NAMALWA (cell line): ENCODE measurements at places on chromosomes 4 and X.

- DNase-seq, result peak; percentile 41
Measured at GRCh38 chrX:12567857-12568256, 223.4 kb upstream of the PRPS2 start.

DNA sequence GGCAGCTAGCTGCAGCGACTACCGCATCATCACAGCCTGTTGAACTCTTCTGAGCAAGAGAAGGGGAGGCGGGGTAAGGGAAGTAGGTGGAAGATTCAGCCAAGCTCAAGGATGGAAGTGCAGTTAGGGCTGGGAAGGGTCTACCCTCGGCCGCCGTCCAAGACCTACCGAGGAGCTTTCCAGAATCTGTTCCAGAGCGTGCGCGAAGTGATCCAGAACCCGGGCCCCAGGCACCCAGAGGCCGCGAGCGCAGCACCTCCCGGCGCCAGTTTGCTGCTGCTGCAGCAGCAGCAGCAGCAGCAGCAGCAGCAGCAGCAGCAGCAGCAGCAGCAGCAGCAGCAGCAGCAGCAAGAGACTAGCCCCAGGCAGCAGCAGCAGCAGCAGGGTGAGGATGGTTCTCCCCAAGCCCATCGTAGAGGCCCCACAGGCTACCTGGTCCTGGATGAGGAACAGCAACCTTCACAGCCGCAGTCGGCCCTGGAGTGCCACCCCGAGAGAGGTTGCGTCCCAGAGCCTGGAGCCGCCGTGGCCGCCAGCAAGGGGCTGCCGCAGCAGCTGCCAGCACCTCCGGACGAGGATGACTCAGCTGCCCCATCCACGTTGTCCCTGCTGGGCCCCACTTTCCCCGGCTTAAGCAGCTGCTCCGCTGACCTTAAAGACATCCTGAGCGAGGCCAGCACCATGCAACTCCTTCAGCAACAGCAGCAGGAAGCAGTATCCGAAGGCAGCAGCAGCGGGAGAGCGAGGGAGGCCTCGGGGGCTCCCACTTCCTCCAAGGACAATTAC is 1.4 kb downstream of the AR start:
- no peak for DNase-seq

- no peak for DNase-seq
Measured at GRCh38 chr4:7241597-7242125, 49.3 kb downstream of the SORCS2 start.

- no peak for DNase-seq
Measured at GRCh38 chr4:66017671-66018070, 347.4 kb upstream of the EPHA5 start.

DNA sequence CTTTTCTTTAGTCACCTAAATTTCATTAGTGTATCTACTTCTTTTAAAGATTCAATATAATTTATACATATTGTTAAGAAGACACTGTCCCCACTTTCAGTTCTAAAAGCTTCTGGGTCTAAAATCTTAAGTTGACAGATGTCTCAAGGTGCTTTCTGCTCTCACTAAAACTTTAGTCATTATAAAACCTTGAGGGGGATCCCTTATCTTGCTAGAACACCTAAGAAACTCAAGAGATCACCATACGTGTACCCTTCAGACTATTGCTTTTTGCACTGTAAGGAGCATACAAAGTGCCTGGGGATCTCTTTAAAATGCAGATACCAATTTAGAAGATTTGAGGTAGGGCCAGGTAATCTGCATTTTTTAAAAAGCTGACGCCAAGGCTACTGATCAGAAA is 30.1 kb downstream of the CYBB start:
- no peak for DNase-seq

- DNase-seq, result no peak
Measured at GRCh38 chrX:43868791-43869190, 13.5 kb downstream of the MAOB start.

- DNase-seq, result no peak
Measured at GRCh38 chr4:104881136-104881886, 265.4 kb upstream of the TET2 start.

GRCh38 chr4:35649011-35649410 is 595.3 kb downstream of the ARAP2 start:
- no peak for DNase-seq

DNA sequence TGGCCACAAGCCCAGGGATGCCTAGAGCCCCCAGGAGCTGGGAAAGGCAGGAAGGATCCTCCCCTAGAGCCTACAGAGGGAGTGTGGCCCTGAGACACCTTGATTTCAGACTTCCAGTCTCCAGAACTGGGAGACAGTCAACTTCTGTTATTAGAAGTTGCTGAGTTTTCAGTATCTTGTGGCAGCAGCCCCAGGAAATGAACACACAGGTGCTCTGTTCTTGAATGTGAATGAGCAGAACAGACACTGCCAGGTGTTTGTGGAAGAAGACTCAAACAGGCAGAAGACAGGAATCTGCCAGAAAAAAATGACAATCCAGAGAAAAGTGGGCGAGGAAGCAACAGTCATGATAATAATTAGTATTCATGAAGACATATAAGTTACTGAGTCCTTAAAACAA is 64.5 kb upstream of the STS start:
- peak; percentile 34 for DNase-seq

DNA sequence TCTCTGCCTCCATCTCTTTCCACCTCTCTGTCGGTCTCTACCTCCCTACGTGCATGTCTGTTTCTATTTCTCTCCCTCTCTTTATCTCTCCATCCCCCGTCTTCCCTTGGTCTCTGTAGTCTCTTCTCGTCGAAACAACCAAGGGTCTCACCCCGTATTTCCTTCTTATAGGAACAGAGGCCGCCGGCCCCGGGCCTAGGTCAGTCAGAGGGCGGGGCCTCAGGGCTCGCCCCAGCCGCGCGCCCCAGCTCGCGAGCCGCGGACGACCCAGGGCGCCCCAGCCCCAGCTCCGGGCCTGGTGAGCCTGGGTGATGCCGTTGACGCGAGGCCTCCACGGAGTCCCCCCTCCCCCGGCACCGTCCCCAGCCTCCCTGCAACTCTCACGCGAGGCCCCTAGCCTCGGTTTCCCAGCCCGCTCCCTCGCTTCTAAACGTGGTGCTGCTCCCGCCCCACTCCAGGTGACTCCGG is 6.6 kb downstream of the TIMM17B start:
- no peak for DNase-seq

DNA sequence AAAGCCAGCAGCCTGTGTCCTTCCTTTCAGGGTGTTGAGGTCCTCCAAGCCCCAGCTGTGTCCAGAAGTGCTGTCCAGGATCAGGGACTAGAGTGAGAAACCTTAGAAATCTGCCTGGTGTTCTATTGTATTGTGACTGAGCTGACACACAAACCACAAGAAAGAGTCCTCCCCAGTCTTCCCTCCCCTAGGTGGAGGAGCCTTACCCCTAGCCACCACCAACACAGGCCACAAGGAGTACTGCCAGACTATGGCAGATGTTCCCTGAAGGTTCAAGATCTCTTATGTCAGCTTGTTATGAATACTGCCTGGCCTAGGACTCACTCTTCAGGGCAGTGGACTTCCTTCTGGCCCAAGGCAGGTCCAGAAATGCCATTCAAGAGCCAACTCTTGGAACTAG is 514.1 kb upstream of the PITX2 start:
- DNase-seq, result no peak

DNA sequence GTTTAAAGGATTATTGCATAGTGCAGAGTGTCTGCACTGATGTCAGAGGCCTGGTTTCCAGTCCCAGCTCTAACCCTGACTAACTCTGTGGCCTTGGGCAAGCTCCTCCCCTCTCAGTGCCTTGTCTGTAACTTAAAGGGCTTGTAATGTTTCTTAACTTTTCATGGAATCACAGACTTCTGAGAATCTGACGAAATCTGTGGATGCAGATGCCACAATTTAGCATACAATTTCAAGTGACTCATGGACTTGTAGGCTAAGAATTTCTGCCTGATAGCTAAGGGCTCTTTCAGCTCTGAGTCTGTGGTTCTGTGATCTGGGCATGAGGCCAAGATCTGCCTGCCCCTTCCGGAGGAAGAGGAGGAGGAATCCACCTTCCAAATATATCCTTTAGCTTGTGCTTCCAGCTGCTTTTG is 236.9 kb downstream of the AR start:
- no peak for DNase-seq

- DNase-seq, result no peak
Measured at GRCh38 chr4:179624768-179625181, 2182.5 kb upstream of the AGA start.

GRCh38 chr4:24980740-24981139 is 50.0 kb downstream of the LGI2 start:
- DNase-seq, result no peak

DNA sequence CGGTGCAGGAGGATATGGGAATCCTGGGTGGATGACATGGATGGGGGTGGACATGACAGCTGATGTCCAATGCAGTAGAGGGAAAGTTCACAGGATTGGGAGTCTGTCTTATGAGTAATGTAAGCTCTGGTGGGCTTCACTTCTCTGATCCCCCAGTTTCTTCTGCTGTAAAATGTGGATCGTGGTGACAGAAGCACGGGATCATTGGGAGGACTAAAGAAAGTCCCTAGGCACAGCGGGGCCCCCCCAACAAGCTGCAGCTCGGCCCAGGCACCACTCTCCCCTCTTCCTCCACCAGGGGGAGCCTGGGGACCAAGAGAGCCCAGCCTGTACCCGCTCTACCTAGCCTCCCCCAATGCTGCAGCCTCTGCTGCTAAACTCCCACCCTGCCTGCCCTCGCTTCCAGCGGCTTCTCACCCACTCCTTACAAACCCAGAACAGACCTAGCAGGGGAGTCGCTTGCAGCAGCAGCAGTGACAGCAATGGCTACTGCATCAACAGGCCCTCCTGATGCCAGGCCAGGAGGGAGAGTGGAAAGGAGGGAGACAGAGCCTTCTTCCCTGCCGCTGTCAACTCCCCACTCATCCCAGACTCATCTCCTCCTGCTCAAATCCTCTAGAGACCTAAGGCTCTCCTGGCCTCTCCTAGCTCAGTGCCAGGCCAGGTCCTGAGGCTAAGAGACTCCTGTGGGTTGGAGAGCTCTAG is 36.1 kb upstream of the IQSEC2 start:
- DNase-seq, result peak; percentile 64

DNA sequence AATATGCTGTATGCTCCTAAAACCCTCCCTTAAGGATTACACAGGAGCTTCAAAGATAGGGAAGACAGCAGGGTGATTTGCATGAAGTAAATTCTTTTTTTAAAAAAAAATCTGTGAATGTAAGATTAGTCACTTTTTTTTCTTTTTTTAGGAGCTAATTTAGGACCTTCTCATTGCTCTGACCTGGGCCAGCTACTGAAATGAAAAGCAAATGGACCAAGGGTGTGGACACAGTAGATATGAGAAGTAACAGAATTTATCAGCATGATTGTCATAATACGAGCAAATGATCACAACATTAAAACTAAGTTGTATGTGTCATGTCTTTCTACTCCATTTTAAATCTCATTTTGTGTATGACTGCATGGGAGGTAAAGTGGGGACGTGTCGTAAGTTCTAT is 6.6 kb upstream of the FGF5 start:
- no peak for DNase-seq

DNA sequence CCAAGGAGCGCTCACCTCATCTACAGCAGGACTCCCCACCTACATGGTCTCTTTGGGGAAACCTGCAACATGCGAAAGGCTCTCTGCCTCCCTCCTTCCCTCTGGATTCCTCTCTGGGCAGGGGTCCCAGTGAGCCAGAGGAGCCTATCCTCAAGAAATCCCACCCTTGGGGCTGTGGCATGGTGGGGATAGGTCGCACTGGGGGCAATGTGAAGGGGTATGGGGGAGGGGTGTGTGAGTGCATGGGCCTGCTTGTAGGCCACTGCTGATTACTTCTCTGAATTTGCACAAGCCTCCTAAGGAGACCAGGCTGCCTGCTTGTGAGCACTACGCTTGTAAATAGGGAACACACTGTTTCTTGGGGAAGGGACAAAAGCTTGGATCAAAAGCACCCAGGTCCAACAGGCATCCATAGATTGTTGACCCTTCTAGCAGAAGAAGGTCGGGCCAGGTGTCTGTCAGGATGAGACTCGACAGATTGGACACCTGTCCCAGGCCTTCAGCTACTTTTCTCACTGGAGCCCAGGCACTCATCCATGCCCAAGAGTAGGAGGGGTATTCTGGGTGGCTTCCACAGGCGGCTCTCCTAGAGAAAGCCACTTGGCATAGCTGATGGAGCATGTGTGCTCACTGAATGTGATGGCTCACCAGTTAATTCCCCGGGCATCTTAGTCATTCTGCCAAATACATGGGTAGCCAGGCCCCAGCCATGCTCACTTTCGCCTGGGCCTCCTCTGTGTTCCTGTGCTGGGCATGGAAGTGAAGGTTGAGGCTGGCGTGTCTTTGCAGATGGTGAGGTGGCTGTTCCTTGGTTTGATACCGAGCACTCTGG is 75.0 kb downstream of the NBDY start:
- DNase-seq, result no peak

- DNase-seq, result peak; percentile 59
Measured at GRCh38 chrX:109732017-109732801, 848 bp downstream of the ACSL4 start.

GRCh38 chr4:1187182-1187581 is 14.8 kb upstream of the SPON2 start:
- DNase-seq, result peak; percentile 30

GRCh38 chr4:153937289-153937688 is 148.4 kb upstream of the SFRP2 start:
- no peak for DNase-seq

- DNase-seq, result no peak
Measured at GRCh38 chrX:150456466-150456865, 93.3 kb downstream of the MAMLD1 start.

GRCh38 chrX:16743604-16744325 is 24.4 kb downstream of the SYAP1 start:
- no peak for DNase-seq

DNA sequence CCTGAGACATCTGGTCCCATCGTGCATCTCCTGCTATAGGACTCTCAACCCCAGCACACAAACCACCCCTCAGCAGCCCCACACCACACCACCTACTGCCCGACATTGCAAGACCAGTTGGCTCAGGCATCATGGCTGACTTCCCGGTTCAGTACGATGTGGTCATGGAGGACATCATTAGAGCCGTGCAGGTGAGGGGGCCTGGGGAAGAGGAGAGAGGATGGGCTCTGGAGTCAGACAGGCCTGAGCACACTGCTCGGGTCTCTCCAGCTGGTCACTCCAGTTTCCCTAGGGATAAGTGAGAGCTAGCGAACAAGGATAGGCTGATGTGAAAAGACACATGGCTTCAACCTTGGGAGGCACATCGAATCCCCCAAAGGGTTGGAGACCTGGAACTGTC is 17.2 kb downstream of the MAGED2 start:
- no peak for DNase-seq

DNA sequence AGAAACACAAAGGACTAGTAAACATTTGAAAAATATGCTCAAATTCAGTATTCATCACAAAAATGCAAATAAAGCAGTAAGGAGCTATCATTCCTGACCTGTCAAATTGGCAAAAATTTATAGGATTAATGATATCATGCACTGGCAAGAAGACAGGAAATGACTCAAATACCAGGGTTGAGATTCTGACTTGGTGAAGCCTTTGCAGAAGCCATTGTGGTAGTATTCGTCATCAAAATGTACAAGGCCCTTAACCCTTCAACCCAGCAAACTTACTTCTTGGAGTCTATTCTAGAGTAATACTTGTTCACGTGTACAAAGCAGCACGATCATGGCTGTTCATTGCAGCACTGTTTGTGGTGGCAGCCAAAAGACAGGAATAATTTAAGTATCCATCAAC is 132.4 kb downstream of the ENOX2 start:
- DNase-seq, result no peak

- DNase-seq, result no peak
Measured at GRCh38 chr4:1683261-1683735, 815 bp downstream of the FAM53A start.

- DNase-seq, result peak; percentile 65
Measured at GRCh38 chr4:74623041-74623440, 171.3 kb downstream of the BTC start.

- no peak for DNase-seq
Measured at GRCh38 chr4:174461466-174462106, 60.7 kb downstream of the HPGD start.
